ENCODE measurements at places on chromosomes 5 and 9.

DNA sequence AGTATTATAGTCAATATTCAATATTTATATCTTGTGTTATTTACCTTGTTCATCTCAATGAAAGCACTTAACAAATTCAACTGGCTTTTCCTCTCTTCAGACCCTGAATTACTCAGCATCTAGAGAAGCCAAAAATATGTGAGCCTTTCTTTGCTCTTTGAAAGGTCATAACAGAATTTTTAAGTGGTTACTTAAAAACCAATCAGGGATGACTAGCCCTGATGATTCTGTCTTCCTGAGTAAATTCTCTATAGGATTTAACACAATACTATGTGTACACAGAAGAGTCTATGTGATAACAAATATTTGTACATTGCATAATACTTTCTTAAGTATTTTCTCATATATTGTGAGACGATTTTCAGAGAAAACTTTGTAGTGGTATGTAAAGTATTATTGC, 546.3 kb downstream of the MAT2B start:
- DNase-seq, result no peak

DNA sequence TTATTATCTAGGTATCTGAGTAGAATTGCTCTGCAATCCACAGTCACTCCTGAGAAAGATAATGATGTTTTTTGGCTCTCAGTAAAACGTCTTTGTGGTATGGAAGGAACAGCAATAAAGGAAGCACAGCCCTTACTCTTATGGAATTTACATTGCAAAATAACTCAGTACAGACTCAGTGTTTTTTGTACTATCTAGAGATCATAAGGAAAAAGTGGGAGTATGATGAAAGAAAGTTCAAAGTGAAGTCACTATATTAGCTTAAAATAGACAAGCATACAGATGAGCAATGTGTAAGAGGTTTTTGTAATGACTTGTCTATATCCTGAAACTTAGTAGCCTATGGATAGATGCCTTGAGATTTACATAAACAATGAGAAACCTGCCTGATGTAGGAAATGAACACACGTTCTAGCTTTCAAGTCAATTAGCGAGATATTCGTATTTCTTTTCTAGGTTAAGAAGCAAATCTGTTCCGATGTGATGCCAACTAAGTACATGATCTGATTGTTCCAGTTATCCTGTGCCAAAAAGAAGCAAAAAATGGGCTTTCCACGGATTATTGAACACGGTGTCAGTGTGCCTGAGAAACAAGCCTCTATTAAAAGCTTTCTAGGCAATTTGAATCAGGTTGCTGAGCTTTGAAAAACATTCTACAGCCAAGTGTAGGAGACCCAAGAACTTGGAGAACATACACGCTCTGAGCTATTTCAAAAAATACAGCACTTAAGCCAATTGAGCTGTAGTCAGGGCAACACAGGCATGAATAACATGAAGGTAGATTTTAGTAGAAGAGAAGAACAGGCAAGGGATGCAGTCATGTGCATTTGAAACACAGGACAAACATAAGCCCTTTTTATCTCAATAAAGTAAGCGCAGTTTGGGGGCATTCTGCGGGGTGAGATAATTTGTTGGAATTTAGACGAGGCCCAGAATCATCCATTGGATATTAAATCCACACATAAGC, 86.3 kb upstream of the TAF11L2 start:
- DNase-seq, result no peak

DNA sequence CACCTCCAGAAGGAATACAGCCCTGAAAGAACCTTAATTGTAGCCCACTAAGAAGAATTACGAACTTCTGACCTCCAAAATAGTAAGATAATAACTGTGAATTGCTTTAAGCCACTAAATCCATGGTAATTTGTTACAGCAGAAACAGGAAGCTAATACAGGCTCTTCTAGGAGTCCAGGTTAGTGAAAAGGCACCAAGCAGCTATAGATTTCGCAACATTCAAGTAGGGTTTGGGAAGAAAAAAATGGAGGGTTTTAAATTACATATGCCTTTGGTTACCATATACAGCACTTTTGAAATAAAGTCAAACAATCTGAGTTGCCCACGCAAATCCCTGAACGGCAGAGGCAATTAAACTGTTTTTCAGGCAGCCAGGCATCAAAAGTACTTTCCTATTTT, 1.7 kb upstream of the ACTL7A start:
- DNase-seq, result no peak

GRCh38 chr5:89072842-89073672, 190.1 kb upstream of the MEF2C start:
- DNase-seq, result no peak

DNA sequence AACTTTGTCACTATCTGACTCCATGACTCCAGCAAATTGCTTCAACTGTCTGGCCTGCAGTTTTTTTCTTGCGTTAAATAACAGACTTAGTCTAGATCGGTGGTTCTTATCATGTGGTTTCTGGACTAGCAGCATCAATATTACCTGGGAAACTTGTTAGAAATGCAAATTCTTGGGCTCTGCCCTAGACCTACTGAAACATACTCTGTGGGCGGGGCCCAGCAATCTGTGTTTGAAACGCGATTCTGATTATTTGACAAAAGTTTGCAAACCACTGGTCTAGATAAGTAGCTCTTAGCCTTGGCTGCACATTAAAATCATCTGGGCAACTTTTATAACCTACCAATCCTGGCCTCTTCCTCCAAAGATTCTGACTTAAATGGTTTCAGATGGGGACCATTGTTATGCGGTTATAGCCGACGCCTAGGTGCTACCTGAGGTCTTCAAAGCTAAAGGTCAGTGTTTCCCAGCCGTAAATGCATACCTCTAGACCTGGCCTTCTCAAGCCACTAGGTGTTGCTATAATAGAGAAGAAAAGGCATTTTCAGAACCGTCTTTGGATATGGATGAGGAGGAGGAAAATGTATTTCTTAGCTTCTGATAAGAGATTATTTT, 74.0 kb downstream of the C9orf85 start:
- no peak for DNase-seq

GRCh38 chr5:166961913-166962312, 1329.5 kb upstream of the WWC1 start:
- DNase-seq, result no peak

DNA sequence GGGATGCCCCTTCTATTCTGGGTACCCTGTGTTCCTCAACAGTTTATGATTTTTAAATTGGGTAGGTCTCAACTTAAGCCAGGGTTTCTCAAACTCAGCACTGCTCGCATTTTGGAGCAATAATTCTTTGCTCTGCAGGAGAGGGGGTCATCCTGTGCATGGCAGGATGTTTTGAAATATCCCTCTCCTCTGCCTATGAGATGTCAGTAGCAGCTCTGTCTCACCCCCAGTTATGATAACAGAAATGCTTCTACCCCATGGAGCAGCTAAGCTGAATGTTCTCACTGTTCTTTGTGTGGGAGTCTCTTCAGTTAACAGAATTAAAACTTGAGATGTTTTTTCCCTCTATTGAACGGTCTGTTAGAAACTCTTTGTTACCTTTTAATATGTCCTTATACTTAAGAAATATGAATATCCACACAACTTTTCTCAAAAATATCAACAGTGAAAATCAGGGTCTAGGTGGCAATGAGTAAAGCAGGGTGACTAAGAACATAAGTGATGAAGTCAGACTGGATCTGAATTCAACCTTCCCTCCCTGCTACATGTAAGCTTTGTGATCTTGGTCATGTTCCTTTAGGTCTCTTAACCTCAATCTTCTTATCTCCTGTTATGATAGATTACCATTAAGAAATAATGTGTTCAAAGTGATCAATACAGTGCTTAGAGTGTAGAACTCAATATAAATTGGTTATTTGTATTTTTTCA, 89.0 kb downstream of the CAMK4 start:
- DNase-seq, result no peak

GRCh38 chr5:43753069-43753468, 150.1 kb downstream of the NNT start:
- DNase-seq, result no peak
